Glomerular endothelial cell (primary cell): ENCODE measurements at places on chromosomes 3 and 15. TPM values are rescaled to one million over a fixed set of nuclear protein-coding genes. Genes with fewer than 3 reads are reported as not detected.
A peak's percentile ranks its signal among the peaks of the same experiment; 100 is the strongest.

GRCh38 chr15:78570710-78571109, 5.4 kb downstream of the CHRNA5 start:
- no peak for DNase-seq

DNA sequence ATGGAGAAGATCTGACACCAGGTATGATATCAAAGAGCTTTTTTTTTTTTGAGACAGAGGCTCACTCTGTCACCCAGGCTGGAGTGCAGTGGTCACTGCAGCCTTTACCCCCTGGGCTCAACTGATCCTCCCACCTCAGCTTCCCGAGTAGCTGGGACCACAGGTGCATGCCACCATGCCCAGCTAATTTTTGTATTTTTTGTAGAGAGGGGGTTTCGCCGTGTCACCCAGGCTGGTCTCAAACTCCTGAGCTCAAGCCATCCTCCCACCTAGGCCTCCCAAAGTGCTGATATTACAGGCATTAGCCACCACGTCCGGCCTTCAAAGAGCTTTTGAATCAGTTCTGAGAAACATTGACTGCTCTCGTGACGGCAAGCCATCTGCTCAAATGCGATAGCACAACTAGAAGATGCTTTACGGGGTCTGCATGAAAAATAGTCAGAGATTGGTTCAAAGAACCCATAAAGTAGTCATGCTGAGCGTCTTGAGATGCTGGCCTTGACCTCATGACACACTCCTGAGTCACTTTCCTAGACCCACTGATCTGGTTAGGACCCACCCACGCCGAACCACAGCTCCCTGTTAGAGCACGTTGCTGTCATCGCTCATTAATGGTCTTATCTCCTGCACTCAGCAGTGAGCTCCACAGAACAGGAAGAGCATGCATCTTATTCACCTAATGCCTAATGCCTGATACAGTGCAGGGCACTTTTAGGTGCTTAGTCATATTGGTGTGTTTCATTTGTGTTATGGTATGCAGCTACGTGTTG, 57.0 kb upstream of the NR2F2 start:
- peak; percentile 47 for DNase-seq

GRCh38 chr3:23189187-23189586, 13.9 kb upstream of the UBE2E2 start:
- no peak for DNase-seq

GRCh38 chr3:155334215-155334913, 40.9 kb upstream of the STRIT1 start:
- no peak for DNase-seq

DNA sequence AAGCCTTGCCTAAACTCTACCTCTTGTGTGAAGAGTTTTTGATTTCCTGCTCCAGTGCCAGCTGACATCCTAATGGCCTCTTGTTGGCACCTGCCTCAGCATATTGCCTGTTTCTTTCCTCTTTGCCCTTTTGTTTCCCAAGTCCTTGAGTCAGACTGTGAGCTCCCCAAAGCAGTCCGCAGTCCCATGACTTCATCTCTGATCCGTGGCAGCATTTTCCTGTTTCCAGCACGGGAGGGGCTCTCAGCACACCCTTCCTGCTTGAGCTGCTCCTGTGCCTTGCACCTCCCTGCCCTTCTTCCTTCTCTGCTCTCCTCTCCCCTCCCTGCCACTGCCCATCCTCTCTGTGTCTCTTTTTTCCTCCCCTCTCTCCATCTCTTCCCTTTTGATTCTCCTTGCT, 179.6 kb downstream of the EPHB1 start:
- no peak for DNase-seq

DNA sequence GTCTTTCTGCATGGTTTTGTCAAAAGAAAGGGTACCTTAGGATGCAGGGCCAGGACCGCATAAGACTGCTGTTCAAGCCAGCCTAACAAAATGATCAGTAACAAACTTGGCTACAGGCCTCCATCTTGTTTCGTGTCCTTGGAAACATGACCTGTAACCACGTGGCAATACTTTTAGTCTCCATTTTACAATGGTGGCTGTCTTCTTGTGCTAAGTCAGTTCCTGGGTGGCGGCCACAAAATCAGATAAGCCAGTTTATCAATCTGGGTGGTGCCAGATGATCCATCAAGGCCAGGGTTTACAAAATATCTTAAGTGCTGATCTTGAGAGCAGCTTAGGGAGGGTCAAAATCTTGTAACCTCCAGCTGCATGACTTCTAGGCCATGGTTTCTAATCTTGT, 57.1 kb upstream of the GK5 start:
- DNase-seq = no peak

DNA sequence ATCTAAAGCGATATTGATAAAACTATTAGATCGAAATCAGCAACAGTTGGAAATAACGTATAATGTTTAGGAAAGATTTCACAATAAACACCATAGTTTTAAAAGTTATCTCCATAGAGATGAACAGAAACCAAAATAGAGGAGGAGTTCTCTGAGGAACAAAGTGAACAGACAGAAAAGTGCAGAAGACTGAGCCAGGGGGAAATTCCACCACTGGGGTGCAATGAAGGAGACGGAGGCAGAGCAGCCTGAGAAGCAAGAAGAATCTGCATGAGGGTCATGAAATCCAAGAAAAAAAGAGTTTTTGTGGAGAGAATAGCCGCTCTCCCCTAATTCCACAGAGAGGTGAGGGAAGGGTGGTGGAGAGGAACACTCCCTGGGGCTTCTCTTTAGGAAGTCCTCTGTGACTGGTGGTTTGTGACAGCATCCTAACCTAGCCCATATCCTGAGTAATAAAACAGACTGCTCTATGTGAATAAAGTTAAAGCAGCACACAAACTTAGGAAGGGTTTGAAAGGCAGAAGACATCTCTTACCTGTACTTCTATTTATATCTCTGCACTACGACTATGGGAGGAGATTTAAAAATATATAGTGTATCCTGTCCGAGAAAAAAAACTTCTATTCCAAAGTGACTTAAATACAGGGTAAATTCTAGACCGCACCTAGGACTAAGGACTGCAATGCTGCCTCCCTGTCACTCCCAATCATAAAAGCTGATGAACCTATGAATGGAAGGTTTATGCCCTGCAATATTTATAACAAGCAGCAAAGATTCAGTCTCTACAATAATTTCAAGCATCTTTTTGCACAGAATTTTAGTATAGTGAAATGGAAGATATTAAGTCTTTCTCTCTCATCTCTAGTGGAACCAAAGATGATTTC, 22.9 kb downstream of the ATP8B4 start:
- DNase-seq = no peak

DNA sequence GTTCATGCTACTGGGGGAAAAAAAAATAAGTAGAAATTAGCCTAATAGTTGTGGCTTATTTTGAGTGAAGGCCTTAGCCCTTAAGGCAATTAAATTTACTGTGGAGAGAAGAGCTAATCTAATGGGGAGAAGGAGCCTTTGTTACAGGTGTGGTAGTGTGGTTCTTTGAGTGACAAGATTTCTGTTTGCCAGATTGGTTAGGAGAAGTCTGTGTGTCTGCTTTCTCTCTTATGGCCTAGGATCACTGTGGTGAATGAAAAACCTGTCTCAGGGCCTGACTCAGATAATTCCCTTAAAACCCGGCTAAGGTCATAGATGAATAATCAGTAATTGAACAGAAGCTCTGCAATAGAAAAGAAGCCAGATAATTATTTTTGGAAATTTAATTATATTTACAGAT, 27.0 kb downstream of the OPA1 start:
- no peak for DNase-seq

DNA sequence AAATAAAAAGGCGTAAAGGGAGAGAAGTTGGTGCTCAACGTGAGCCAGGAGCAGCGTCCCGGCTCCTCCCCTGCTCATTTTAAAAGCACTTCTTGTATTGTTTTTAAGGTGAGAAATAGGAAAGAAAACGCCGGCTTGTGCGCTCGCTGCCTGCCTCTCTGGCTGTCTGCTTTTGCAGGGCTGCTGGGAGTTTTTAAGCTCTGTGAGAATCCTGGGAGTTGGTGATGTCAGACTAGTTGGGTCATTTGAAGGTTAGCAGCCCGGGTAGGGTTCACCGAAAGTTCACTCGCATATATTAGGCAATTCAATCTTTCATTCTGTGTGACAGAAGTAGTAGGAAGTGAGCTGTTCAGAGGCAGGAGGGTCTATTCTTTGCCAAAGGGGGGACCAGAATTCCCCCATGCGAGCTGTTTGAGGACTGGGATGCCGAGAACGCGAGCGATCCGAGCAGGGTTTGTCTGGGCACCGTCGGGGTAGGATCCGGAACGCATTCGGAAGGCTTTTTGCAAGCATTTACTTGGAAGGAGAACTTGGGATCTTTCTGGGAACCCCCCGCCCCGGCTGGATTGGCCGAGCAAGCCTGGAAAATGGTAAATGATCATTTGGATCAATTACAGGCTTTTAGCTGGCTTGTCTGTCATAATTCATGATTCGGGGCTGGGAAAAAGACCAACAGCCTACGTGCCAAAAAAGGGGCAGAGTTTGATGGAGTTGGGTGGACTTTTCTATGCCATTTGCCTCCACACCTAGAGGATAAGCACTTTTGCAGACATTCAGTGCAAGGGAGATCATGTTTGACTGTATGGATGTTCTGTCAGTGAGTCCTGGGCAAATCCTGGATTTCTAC, at the start of gene RARB:
TSS of gene RARB (plus strand) at position 322 of the 847 bp plus-strand sequence. CDS start at position 791, 469 bp downstream.
- DNase-seq = peak; percentile 93

GRCh38 chr3:47295976-47296375, 13.2 kb downstream of the KLHL18 start:
- no peak for DNase-seq

- DNase-seq = no peak
These were observed 50.0 kb downstream of the RAB7A start for GRCh38 chr3:128775906-128776542.

DNA sequence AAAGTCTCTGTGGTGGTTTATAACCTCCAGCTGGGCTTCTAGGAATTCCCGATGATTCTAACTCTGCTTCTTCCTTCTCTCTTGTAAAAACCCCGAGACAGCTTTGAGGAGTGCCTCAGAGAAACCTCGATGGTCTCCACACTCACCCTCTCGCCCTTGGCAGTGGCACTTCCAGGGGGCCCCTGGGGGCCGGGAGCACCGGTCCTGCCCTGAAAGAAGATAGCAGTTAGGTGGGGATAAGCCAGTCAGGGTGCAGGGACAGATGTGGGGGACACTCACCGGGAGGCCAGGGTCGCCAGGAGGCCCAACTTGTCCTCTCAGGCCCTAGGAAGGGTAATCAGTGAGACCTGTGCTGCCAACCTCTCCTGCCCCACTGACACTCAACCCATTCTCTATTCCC, 9.7 kb downstream of the COL7A1 start:
- DNase-seq = no peak

DNA sequence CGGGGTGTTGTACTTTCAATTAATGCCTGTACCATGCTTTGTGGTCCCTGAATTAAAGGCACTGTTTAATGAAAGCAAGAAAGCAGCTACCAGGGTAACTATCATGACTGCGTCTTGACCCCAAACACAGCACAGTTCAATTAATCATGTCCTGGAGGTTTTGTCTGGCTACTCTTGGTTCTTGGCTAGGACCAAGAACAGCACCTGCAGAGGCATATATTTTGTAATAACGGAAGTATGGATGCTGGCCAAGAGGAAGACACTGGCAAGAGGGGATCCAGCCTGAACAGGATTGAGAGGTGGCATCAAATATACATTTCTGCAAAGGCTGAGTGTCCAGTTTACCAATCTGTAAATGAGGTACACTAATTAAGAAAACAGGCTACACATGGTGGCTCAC, 119.9 kb downstream of the FOXP1 start:
- no peak for DNase-seq

DNA sequence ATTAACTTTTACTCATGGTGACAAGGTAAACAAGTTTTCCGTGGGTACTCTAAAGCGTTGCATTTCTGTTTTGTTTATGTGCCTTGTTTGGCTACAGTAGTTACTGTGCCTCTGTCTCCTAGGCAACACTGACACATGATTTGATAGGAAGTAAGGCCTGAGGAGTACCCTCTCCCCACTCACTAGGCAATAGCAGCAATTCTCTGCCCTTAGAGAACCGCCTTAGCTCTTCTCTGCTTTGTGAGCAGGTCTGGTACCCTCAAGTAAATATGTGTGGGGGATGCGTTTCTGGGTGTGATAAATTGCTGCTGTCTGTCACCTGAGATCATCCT, at the start of gene IL5RA:
TSS of gene IL5RA (minus strand) at position 76 of the 332 bp plus-strand sequence. CDS start 5,390 bp downstream, outside the sequence.
- no peak for DNase-seq

- DNase-seq = no peak
These were observed 152.1 kb downstream of the GABRB3 start for GRCh38 chr15:26620528-26621458.

DNA sequence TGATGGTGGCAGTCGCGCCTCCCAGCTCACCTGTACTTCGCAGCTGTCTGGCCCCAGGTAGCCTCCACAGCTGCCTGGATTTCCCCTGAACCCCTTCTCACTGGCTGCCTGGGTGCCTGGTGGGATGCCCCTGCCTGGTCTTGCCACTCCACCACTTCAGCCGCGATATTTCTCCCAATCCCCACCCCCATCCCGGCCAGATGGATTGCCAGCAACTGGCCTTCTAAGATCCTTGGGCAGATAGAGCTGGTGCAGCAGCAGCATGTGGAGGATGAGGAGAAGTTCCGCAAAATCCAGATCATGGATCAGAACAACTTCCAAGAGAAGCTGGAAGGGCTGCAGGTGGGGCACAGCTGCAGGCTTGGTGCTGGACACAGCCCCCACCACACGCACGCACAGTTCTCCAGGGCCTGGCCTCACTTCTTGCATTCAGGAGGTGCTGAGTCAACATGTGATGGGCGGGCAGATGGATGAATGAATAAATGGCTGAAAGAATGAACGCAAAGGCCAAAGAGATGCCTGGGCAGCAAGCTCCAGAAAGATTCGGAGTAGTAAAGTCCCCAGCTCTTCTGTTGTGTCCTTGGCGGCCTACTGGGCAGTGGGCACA, 35.7 kb downstream of the DNAH1 start:
- DNase-seq = no peak

DNA sequence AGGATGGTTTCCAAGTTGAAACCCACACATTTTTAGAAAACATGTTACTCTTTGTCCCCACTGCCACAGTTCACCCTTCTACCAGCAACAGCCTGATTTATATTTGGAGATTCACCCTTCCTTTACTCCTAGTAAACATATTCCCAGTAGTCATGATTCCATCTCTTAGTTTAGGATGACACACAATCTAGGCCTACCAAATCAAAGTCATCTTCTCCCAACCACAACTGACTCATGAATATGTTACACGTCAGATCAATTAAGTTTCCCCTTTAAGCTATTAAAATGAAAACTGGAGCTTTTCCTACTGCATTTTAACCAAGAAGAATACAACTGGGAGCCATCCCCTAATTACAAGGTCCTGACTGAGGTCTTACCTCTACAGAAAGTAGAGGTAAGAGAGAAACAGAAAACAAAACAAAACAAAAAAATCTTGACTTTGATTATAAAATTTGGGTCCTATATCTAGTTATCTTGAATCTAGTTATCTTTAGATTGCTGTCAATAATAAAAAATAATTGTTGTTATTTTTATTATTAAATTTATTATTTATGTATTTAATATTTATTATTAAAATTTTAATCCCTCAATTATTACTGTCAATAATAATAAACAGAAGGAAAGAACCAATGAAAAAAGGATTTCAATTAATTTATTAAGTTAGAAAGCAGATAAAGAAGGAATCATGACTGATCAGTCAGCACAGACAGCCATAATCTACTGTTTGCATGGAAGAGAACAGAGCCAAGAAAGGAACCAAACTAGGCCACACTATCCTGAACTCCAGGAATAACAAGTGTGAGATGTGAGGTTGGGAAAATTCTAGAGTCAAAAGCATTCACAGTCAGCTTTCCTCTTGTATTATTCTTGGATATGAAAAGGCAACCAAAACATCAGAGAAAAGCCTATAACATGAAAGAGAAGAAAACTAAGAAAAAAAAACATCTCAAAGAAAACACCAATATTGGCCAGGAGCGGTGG, 12.5 kb downstream of the DPH6 start:
- no peak for DNase-seq

The DNASE1L3 gene
- 0.78 and 1.5 TPM in 2 replicates for total RNA-seq

The TATDN2 gene
- total RNA-seq = 14.6 and 19.5 TPM in 2 replicates

The ADAMTS9 gene
- total RNA-seq = 72.1 and 96.2 TPM in 2 replicates

The NOX5 gene
- total RNA-seq = 0.18 TPM in 1 of 2 replicates, not detected in the other

The TTC21A gene
- 1.6 and 6.5 TPM in 2 replicates for total RNA-seq

The CHL1 gene
- total RNA-seq = not detected in 2 replicates

The EOMES gene
- not detected in 2 replicates for total RNA-seq
